Right lung (tissue), 10 donors: ENCODE measurements at places on chromosomes 16 and 17. TPM values are rescaled to one million over a fixed set of nuclear protein-coding genes. Genes with fewer than 3 reads are reported as not detected.

DNA sequence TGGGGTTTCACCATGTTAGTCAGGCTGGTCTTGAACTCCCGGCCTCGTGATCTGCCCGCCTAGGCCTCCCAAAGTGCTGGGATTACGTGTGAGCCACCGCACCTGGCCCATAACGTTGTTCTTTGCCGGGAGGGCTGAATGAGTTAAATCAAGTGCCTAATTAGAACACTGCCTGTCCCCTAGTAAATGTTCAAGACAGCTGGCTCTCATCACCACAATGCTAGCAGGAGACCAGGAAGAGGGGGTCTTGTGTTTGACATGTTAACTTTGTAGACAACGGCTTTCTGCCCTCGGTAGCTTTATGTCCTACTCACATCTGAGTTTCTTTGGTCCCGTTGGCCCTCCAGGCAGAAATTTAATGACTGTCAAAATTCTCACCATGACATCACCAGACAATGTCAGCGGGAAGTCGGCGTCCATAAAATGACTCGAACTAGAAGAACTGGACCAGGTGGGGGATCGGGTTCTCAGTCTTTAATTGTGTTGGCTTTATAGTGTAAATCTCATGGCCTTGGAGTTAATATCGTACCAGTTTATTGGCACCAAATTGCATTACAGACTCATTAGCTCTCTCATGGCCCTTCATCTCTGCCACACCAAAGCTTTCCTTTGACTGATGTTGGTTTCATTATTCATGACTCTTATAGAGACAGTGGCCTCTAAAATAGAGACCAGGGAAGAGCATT, 11.4 kb upstream of the ITPRIPL2 start:
- no peak for DNase-seq

DNA sequence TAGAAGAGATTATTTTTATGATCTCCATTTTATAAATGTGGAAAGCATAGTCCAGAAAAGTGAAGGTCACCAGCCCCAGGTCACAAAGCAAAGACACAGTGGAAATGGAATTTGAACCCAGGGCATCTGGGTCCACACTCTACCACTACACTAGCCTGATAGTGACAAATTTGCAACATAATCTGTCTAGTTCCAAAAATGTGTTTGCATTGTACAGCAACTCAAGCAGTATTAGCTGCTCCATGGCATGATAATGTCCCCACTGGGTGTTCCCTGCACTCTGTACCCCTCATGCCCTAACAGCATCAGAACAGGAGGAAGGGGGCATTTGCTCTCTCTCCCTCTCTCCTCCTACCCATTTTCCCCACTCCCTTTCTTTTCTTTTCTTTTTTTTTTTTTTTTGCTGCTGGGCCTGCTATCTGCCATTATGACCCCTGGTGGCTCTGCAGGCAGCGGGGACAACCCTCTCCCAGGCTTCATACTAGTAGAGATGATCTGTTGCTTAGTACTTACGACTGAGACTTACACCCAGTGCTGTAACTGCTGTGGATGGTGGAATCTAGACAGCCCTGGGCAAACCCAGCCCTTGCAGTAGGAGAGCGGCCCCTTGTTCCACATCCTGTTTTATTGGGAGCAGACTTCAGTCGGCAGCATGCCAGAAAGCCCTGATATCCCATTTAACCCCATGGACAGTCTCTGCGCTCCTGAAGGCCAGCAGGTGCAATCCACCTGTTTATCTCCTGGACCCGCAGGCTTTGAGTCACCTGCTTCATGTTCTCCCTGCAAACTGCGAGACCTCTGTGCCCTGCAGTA, 306.3 kb downstream of the SOX9 start:
- DNase-seq = no peak

- no peak for DNase-seq
These were observed 29.2 kb downstream of the SOCS3 start for GRCh38 chr17:78330570-78331224.

DNA sequence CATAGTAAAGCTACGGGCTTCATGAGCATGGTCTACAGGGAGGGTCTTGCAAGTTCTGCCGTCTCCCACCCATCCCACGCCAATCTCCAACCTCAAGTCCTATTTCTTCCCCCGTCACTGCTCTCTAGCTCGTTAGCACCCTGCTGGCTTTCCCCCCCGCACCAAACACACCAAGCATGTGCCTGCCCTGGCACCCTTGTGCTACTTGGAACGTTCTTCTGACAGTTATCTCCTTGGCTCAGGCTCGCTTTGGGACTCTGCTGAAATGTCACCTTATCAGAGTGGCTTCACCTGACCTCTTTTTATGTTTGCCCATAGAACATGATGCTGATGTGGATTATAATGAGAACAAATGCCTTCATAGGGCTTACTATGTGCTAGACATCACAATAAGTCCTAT, 21.9 kb downstream of the GLYR1 start:
- no peak for DNase-seq

GRCh38 chr17:40645291-40645690, 2.3 kb downstream of the SMARCE1 start:
- DNase-seq = no peak

The CALB2 gene
- polyA plus RNA-seq = not detected

The CTRL gene
- 3.8 TPM for polyA plus RNA-seq

The KAT8 gene
- 67.2 TPM for polyA plus RNA-seq

The RDM1 gene
- polyA plus RNA-seq = 2.4 TPM

The CCL3 gene
- 12.1 TPM for polyA plus RNA-seq

The NPIPA8 gene
- polyA plus RNA-seq = 0.65 TPM

GRCh38 chr17:79843474-79843815, 4.2 kb upstream of the CBX4 start:
- DNase-seq = no peak

DNA sequence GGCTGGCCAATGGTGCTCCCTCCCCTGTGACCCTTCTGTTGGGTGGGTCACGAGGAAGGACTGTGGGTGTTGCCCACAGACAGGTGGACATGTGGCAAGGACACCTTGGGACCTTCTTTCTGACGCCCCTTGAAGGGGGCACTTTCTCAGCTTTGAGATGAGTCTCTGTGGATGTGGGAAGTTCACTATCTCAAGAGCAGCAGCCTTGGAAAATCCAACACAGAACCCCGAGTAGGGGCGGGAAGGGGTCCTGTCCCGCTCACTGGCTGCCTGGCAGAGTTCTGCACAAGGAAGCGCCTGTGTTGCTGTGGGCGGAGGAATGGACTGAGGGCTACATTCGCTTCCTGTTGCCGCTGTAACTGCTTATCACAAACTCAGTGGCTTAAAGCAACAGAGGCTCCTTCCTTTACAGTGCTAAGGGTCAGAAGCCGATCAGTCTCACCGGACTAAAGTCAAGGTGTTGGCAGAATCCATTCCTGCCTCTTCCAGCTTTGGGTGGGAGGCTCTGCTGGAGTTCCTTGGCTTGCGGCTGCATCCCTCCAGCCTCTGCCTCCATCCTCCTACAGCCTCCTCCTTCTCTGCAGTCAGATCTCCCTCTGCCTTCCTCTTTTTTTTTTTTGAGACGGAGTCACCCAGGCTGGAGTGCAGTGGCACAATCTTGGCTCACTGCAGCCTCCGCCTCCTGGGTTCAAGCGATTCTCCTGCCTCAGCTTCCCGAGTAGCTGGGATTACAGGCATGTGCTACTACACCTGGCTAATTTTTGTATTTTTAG, 305.2 kb downstream of the SEC14L1 start:
- no peak for DNase-seq

DNA sequence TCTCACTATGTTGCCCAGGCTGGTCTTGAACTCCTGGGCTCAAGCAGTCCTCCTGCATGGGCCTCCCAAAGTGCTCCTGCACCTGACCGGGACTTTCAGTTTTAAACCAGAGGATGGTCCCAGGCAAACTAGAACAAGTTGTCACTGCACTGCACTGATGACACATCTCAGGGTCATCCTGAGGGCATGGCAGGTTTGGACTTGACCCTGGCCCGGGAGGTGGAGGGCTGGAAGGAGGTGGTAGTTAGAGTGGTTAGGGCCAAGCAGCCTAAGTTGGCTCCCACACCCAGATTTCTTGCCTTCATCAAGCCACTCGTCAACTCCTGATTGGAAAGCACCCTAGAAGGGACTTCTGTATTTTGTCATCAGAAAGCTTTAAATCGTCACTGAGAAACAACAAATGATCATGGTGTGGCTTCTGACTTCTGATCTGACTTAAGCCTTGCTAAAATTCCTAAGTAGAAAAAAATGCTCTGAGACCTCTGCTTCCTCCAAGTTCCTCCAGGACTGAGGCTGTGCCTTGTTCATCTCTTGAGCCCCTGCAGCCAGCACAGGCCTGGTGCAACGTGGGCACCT, 43.5 kb downstream of the EMP2 start:
- no peak for DNase-seq

DNA sequence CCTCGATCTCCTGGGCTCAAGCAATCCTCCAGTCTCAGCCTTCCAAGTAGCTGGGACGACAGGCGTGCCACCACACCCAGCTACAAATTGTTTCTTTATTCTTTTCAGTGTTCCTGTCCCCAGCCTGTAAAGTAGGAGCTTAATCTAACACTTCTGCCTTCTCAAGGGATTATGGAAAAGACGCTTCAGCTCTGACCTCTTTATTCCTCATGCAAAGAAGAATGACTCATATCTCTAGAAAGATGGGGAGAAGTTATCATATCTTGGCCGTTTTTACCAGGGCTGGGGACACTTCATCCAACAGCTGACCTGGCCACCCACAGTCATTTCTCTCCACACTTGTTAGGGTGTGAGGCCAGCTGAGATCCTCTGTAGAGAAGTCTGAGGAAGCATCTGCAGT, 172.6 kb downstream of the HAPSTR1 start:
- DNase-seq = no peak

DNA sequence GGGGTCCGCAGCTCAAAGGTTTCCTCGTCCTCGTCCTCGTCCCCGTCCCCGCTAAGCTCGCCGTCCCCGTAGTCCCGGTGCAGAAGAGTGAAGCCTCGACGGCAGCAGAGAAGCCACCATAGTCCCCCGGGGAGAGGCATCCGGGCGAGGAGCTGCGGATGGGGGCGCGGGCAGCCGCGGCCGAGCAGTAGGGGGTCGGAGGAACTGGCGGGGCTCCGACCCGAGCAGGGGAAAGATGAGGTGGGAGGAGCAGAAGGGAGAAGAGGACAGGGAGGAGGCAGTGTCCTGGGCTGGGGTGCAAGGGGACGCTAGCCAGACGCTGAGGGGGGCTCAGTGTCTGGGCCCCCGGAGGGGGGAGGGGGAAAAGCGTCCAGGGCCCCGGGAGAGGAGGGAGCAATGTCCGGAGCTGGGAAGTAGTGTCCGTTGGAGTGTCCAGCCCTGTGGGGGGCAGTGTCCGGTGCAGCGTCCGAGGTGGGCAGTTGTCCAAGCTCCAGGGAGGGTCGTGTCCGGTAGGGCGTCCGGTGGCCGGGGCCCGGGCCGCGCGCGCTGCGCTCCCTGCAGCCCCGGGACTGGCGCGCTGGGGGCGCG, at the start of gene PLEKHH3:
TSS of gene PLEKHH3 (minus strand) at position 571 of the 588 bp plus-strand sequence. CDS start at position 140, 431 bp downstream.
- no peak for DNase-seq

DNA sequence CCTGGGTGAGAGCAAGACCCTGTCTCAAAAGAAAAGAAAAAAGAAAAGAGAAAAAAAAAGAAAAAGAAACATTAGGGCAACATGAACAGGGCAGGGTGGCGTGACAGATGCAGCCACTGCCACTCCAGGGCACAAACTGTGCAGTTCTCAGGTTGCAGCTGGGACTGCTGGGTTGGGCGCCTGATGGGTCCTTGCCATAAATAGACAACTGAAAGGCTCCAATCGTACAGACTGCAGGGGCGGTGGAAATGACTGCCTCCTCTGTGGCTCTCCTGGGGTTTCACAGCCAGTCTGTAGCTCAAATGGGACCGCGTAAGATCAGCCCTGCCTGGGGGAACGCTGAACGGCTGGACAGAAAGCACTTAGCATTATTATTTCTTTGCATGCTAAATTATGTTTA, 130.7 kb downstream of the CPPED1 start:
- no peak for DNase-seq

DNA sequence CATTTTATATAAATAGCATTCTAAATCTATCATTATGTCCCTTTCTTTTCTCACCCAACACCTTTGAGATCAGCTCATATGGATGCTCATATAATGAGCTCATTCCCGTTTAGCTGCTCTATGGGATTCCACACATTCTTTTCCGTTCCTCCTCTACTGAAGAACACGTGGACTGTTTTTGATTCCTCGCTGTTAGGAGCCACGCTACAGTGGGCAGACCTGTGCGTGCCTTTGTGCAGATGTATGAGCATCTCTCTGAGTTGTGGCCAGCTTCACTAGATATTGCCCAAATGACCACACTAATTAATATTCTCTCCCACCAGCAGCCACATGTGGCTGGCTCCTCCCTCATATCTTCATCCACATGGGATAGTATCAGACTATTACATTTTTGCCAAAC, 6.0 kb upstream of the TNFRSF13B start:
- DNase-seq = no peak

The TCAP gene
- 1.0 TPM for polyA plus RNA-seq

DNA sequence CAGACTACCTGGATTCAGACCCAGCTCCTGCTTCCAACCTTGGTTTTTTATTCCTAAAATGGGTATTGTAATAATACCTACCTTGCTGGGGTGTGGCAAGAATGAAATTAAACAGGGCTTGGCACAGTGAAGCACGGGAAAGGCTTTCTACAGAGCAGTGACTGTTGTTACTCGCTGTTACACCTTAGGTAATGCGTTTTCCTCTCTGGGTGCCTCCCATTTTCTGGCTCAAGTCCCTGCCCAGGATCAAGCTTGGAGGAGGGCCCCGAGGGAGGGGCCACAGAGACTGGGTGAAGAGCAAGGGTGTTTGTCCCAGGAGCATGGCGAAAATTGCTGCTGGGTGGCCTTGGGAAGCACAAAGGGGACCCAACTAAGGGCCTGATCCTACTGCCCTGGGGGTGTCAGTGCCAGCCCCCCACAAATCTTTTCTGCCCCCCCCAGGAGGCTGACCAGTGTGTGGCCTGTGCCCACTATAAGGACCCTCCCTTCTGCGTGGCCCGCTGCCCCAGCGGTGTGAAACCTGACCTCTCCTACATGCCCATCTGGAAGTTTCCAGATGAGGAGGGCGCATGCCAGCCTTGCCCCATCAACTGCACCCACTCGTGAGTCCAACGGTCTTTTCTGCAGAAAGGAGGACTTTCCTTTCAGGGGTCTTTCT, 13.3 kb downstream of the MIEN1 start:
- no peak for DNase-seq

The KDM6B gene
- 17.2 TPM for polyA plus RNA-seq

GRCh38 chr17:72862276-72862999, 230.1 kb downstream of the SLC39A11 start:
- DNase-seq = no peak
